CD4-positive, alpha-beta T cell treated with Interleukin-17A for 1 hour (primary cell): ENCODE measurements at places on chromosomes 5 and 9.

DNA sequence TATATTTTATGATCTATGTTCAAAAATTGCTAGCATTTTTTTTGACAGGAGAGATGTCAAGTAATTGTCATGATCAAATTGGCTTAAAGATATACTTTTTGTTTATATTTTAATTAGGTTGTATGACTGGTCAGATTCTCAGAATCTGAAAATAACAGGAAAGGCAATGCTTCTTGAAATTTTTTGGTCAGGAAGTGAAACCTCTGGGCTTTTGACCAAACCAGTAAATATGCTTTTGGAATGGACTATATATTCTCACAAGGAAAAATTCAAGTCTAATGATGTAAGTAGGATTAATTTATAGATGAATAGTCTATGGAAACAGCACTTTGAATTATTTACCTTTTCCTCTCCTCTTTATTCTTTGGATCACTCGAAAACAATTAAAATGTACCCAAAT, 52.3 kb downstream of the SLF1 start:
- no peak for DNase-seq

GRCh38 chr9:87531370-87532295, 34.0 kb downstream of the DAPK1 start:
- no peak for DNase-seq

- DNase-seq: no peak
Measured at GRCh38 chr9:12194731-12195130, 498.5 kb upstream of the TYRP1 start.

GRCh38 chr5:6370580-6370979, 7.8 kb downstream of the MED10 start:
- DNase-seq: no peak

- no peak for DNase-seq
Measured at GRCh38 chr5:169094586-169095409, 206.1 kb downstream of the SLIT3 start.

- no peak for DNase-seq
Measured at GRCh38 chr9:97299809-97300414, 7.5 kb upstream of the CCDC180 start.
